ENCODE measurements at places on chromosomes 2 and 18.

DNA sequence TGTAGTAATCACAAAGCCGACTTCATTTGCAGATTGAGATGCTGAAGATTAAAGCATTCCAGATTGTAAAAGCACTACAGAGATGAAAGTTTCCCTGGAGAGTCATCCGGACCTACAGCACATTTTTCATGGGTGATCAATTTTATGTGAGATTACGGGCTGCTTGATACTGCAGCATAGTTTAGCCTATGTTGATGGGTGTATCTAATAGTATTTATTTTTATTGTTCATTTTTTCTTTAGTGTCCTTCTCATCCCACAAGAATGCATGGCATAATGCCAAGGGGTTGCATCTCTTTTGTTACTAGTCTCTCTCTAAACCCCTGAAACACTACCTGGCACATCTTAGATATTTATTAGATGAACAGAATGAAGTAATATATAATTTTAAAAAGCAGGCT, 240.4 kb downstream of the MBD2 start:
- no peaks in the 10 kb centered on the region for H3K36me3 ChIP-seq
- peaks cover 4% of the 10 kb centered on the region for H3K27me3 ChIP-seq
- no peak for DNase-seq

GRCh38 chr2:79782576-79783452, 270.0 kb downstream of the CTNNA2 start:
- no peak for DNase-seq
- H3K27ac ChIP-seq: no peak overlapping the region
- no peak overlapping the region for H3K4me3 ChIP-seq

DNA sequence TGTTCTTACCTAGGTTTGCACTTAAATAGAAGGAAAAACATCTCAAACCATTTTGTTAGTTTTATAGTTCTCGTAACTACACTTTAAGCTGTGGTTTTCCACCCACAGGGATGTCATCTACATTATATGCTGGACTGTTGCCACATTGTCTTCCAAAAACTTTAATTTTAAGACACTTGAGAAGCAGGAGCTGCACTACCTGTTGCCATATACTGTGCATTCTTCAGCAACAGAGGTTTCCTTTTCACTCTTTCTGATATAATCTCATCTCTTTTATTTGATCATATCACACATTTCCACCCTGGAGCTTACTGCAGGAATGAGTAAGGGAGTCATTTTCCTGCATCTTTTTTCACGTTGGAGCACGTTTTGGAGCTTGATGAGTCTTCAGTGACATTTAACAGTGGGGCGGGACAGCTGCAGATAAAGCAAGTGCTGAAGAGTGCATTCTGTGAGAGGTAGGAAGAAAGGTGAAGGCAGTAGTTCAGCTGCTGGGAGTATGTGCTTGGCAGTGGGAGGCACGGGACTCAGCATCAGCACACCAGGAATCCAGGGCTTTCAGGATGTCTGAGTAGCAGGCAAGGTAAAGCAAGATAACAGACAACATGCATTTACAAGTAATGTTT, 3.8 kb downstream of the LIMS1 start:
- H3K27ac ChIP-seq: no peak overlapping the region
- no peak overlapping the region for H3K4me3 ChIP-seq
- no peaks in the 10 kb centered on the region for H3K36me3 ChIP-seq

GRCh38 chr2:98829581-98830270, 98.8 kb upstream of the MGAT4A start:
- peaks cover 61% of the 10 kb centered on the region for H3K4me1 ChIP-seq
- H3K27me3 ChIP-seq: no peaks in the 10 kb centered on the region
- no peak overlapping the region for H3K4me3 ChIP-seq
